Activated naive CD4-positive, alpha-beta T cell treated with anti-CD3 and anti-CD28 coated beads, Interleukin-2, amount 10 ng/mL, durations not matched to agents 7 days and 5 days (primary cell): ENCODE measurements at places on chromosomes 6 and 20.

DNA sequence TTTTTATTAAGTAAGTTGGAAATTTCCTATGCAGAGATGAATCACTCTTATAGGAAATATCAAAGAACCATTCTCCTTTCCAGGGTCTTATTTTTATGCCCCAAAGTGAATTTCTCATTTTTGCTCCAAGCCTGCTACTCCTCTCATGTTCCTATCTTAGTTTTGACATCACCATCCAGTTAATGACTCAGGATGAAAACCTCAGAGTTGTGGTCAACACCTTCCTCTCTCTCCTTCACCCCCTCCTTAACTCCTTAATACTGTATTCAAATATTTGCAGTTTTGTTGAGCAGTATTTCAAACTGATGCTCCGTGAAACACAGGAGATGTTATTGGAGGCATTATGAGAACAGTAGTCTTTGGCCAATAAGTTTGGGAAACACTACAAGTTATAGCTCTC is 64.1 kb downstream of the NRN1 start:
- no peak overlapping the region for H3K4me3 ChIP-seq
- H3K4me1 ChIP-seq, result no peaks in the 10 kb centered on the region
- no peak overlapping the region for H3K27ac ChIP-seq
- H3K36me3 ChIP-seq, result peaks cover 4% of the 10 kb centered on the region
- DNase-seq, result no peak

DNA sequence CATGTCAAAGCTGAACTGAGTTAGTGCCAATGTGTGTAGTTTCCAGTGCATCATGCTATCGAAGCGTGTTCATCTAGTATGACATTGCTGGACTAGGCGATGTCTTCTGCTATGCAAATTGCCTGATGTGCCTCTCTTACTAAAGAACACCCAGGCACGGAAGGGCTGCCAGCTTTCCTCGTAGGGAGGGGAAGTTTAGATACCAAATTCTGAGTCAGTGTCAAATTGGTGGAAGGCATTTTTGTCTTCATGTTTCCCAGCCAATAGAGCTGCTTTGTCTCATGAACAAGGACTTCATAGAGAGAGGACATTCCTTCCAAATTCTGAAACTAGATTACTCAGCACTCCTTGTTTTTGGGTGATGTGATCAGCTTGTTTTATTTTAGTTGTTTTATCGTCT is 320.1 kb downstream of the BTBD3 start:
- H3K27me3 ChIP-seq, result no peaks in the 10 kb centered on the region
- H3K4me1 ChIP-seq, result no peaks in the 10 kb centered on the region
- H3K4me3 ChIP-seq, result no peak overlapping the region

- no peaks in the 10 kb centered on the region for H3K27me3 ChIP-seq
- H3K36me3 ChIP-seq, result no peaks in the 10 kb centered on the region
- no peak overlapping the region for H3K27ac ChIP-seq
- no peaks in the 10 kb centered on the region for H3K4me1 ChIP-seq
These were observed 468.4 kb downstream of the PHF3 start for GRCh38 chr6:64104051-64104450.

DNA sequence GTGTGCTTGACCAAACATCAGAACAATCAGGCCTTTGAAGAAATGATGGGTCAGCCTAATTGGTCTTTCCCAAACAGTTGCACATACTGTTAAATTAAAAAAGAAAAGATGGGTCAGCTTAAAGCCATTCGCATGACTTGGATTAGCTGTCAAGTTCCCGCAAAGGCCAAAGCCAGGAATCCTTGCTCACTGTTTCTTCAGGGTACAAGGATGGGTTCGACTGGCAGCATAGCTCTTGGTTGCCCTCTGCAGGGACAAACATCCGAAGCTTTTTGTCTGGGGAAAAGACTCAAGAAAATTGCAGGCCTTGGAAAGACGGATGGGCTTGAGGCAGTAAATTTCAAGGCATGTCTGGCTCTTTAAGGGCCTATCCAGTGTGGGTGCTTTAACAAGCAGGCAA is 168.0 kb downstream of the HDGFL1 start:
- H3K4me1 ChIP-seq, result no peaks in the 10 kb centered on the region
- no peak overlapping the region for H3K4me3 ChIP-seq
- H3K36me3 ChIP-seq, result no peaks in the 10 kb centered on the region
- no peak for DNase-seq
- no peak overlapping the region for H3K27ac ChIP-seq

DNA sequence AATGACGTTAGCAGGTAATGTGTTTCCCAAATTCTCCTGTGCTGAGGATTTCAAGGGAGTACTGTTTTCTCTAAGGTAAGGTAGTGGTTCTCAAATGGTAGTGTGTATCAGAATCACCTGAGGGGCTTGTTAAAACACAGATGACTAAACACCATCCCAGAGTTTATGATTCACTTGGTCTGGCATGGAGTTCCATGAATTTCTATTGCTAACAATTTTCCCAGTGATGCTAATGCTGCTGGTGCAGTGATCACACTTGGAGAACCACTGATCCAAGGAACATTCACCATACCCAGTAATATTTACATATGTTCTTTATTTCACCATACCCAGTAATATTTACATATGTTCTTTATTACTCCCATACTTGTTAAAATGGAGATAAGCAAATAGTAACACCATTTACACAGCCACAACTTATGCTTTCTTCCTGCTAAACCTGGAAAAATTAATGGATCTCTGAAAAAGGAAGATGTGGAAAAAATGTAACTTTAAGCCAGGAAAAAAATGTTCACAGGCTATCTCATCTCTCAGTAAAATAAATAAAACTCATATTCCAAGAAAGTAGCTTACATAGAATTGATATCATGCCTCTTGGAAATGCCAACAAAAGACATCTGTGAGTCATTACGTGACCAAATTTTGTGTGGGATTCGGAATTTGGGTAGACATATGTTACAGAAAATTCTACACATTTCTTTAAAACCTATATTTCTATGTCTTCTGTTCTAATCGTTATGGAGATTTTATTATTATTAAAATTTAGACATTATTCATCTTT is 129.5 kb downstream of the MMUT start:
- no peak overlapping the region for H3K4me3 ChIP-seq
- no peaks in the 10 kb centered on the region for H3K4me1 ChIP-seq
- no peaks in the 10 kb centered on the region for H3K36me3 ChIP-seq
- no peak for DNase-seq

- H3K27me3 ChIP-seq, result peaks cover 35% of the 10 kb centered on the region
- no peaks in the 10 kb centered on the region for H3K36me3 ChIP-seq
- no peak overlapping the region for H3K4me3 ChIP-seq
- H3K4me1 ChIP-seq, result peaks cover 12% of the 10 kb centered on the region
- H3K27ac ChIP-seq, result no peak overlapping the region
These were observed 105.3 kb upstream of the KCNG1 start for GRCh38 chr20:51128198-51128597.

- H3K27ac ChIP-seq, result peak overlapping the region; percentile 42
- peaks cover 8% of the 10 kb centered on the region for H3K36me3 ChIP-seq
- H3K4me1 ChIP-seq, result peaks cover 43% of the 10 kb centered on the region
- DNase-seq, result peak; percentile 63
These were observed 94.0 kb downstream of the SHLD1 start for GRCh38 chr20:5844063-5844681.

DNA sequence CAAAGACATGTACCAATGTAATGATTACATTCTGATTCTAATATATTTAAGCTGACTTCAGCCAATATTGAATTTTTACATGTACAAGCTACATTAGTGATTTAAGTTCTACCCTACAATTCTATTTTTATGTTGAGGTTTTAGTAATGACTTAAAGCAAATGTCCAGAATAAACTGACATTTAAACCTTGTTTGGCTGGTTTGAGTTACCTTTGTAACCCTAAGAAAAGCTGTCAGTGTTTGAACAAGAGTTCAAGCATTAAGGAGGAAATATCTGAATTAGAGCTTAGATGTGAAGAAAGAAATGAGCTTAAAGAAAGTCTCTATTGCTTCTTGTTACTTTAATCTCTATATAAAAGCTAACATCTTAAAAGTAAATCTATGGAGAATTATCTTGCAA is 710.6 kb upstream of the EPHA7 start:
- no peak overlapping the region for H3K4me3 ChIP-seq
- no peak overlapping the region for H3K27ac ChIP-seq
- H3K4me1 ChIP-seq, result no peaks in the 10 kb centered on the region
- no peak for DNase-seq

GRCh38 chr6:137931849-137932465 is 64.9 kb downstream of the TNFAIP3 start:
- no peak for DNase-seq
- H3K4me3 ChIP-seq, result no peak overlapping the region
- H3K27ac ChIP-seq, result no peak overlapping the region
- H3K4me1 ChIP-seq, result peaks cover 22% of the 10 kb centered on the region
- peaks cover 10% of the 10 kb centered on the region for H3K36me3 ChIP-seq

DNA sequence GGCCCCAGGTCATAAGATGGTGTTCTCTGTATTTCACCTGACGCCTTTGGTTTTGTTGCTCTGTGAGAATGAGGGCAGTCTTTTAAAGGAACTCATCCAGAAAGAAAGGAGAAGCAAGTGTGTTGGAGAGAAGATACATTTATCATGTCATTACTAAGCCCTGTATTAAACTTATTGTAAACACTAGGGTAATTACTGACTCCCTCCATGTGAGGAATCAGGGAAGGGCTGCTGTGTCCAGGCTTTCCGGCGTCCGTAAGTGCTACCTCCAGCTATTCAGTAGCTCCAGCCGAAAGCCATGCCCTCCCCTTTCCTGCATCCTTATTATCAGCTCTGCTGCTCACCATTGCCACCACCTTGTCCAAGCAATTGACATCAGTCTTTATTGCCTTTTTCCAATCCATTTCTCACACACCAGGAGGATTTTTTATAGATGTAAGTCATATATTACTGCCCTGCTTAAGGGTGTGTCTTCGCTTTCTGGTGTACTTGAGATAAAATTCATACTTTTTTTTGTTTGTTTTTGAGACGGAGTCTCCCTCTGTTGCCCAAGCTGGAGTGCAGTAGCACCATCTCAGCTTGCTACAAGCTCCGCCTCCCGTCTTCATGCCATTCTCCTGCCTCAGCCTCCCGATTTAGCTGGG is 94.7 kb downstream of the RPP40 start:
- H3K4me3 ChIP-seq, result no peak overlapping the region
- DNase-seq, result no peak
- no peaks in the 10 kb centered on the region for H3K27me3 ChIP-seq
- peaks cover 5% of the 10 kb centered on the region for H3K36me3 ChIP-seq
- H3K4me1 ChIP-seq, result peaks cover 33% of the 10 kb centered on the region

DNA sequence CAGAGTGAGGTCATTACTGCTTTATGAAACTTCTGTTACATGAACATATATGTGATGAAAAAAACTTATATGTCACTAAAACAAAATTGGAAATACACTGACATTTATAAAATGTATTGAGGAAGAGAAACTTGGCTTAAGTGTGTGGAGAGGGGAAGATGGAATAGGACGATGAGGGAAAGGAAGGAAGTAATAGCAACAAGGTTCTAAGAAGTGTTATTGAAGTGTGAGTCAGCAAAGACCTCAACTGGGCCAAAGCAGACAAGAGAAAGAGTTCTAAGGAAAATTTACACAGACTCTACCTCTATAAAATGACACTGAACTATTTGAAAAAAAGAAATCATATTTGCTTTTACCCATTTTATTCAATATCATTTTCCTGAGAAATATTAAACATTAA is 38.3 kb downstream of the SNX3 start:
- peak overlapping the region; percentile 2 for H3K27ac ChIP-seq
- no peak for DNase-seq
- H3K4me3 ChIP-seq, result no peak overlapping the region
- peaks cover 28% of the 10 kb centered on the region for H3K36me3 ChIP-seq
- no peaks in the 10 kb centered on the region for H3K27me3 ChIP-seq

DNA sequence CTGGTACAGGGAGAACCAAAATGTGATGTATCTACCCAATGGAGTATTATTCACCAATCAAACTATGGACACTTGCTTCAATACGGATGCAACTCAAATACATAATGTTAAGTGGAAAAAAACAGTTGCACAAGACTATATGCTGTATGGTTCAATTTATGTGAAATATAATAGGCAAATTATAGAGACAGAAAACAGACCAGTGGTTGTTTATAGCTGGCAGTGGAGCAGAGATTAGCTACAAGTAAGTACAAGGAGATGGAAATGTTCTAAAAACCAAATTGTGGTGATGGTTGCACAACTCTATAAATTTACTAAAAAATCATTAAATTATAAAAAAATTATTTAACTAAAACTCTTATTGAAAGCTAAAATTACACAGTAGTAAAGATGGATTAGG is 113.2 kb downstream of the PRDM1 start:
- no peak overlapping the region for H3K27ac ChIP-seq
- DNase-seq, result no peak
- peaks cover 42% of the 10 kb centered on the region for H3K4me1 ChIP-seq
- H3K27me3 ChIP-seq, result no peaks in the 10 kb centered on the region
- no peak overlapping the region for H3K4me3 ChIP-seq

DNA sequence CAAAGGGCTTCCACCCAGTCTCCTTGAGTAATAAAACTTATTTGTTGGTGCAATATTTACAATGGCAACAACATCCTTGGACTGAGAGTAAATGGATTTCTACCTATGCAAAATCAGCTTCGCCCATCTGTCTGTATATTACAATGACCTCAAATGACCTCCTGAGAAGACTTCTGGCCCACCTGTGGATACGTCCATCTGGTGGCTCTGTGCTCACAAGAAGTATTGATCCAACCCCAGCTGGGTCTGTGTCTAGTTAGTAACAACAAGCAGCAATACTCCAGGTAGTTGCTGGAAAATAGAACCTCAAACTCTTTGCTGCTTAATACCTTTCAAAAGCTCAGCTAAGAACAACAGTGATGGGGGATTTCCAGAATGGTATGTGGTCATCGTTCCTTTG is 34.7 kb upstream of the GSTA4 start:
- H3K36me3 ChIP-seq, result peaks cover 13% of the 10 kb centered on the region
- no peak overlapping the region for H3K27ac ChIP-seq
- DNase-seq, result no peak
- H3K4me1 ChIP-seq, result no peaks in the 10 kb centered on the region
- no peak overlapping the region for H3K4me3 ChIP-seq

DNA sequence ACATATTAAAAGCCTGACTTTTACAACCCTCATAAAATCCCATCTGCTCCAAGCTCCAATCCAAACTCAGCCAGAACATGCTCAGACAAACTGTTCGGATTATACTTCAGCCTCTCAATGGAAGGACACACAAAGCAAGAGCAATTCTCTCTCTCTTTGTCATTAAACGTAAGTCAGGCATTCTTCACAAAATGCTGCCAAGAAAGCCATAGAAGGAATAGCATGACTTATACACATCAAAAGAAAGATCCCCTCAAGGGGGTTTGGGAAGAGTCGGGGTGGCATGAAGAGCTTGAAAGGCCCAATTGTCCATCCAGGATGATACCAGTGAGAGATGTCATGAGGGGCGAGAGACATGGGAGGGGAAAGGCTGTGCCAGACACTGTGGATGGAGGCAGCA is 268.9 kb downstream of the PREX1 start:
- H3K27ac ChIP-seq, result no peak overlapping the region
- H3K4me1 ChIP-seq, result no peaks in the 10 kb centered on the region
- H3K36me3 ChIP-seq, result no peaks in the 10 kb centered on the region
- no peak overlapping the region for H3K4me3 ChIP-seq
- DNase-seq, result no peak
